ENCODE measurements at places on chromosomes 5 and 9.

GRCh38 chr5:159531554-159532105 is 201.3 kb upstream of the IL12B start:
- DNase-seq = no peak

DNA sequence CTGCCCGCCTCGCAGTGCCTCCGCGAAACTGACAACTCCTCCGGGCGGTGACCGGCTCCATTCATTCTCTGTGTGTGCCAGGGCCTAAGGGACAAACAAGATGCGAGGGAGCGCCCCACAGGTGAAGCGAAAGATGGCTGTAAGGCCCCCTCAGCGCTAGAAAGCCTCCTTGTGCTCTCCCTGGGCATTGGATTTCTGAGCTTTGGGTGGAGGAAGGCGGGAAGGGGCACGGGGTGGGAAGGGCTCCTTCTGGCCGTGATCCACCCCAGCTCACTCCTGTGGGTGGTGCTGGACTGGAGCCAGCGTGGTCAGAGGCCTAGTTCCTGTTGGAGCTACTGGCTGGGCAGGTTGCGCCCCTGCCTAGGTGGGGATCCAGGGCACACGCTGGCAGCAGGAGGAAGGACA is 943 bp downstream of the GALNT12 start:
- DNase-seq = no peak

GRCh38 chr9:136426787-136427186 is 12.9 kb downstream of the INPP5E start:
- DNase-seq = no peak

DNA sequence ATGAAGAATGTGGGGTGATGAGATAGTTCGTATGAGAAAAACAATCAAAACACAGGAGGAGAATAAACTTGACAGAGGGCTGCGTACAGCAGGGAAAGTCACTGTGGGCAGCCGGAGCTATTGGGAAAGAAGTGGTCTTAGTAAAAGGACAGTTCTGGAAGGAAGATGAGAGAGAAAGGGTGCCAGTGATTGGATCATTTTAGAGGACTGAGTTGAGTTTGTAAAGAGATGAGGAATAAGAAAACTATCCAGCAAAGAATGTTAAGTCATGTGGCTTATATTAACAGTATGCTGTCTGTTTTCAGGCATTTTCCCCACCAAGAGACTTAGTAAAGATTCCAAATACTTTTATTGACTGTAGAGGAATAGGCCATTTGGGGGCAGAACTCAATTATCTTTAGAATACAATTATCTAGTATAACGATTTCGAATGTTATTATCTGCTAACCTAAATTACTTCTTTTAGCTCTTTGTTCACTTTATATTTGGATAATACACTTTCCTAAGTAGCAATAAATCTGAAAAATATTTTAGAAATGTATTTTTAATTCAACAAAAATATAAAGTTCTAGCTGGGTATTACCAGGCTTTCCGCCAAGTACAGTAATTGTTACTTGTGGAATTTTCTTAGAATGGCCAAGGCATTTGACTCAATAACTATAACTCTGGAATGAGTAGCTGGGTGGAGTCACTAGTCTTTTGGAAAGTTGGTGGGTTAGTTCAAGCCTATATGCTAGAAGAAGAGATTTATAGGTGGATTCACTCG is 15.5 kb upstream of the LOX start:
- no peak for DNase-seq

DNA sequence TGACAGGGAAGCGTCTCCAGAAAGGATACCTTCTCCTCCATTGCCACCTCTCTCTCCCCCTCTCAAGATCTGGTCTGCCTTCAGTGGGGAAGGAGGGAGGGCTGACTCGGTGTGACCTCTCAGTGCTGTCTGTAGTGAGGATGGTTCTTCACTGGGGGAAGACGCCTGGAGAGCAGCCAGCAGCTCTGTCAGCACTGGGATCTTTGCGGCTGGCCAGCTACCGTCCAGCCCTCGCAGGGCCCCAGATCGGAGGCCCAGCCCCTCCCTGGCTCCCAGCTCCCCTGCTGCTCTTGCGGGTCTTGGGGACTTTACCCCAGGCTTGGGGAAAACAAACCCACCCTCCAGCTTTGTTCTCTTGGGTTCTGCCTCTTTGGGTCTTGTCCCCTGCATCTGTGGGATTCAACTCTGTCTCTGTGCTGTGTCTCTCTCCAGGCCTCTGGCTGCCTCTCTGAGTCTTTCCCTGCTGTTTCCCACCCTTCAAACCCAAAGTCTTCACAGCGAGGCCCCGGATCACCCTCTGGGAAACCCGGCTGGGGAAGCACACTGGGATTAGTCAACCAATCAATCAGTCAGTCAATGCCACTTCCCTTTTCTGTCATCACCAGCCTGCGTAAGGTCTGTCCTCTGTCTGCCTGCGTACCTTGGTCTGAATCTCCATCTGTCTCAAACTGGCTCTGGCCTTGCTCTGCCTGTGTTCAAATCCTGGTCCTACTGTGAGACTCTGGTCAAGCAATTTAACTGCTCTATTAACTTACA is 23.0 kb downstream of the FGF18 start:
- DNase-seq = no peak

DNA sequence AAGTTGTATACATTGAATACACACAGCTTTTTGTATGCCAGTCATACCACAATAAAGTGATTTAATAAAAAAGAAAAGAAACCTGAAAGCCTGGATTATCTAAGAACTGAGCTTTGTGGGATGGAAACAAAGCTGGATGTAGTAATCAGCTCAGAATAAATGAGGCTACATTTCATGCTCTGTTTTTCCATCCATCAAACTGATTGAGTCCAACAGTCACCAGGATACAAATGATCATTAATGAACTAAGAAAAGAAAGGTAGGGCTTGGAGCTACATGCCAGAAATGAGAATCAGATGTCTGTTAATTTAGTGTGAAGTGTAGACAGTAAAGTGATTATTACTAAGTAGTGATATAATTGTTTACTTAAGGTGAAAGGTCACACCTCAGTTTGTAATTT is 109.8 kb upstream of the TARS1 start:
- no peak for DNase-seq

DNA sequence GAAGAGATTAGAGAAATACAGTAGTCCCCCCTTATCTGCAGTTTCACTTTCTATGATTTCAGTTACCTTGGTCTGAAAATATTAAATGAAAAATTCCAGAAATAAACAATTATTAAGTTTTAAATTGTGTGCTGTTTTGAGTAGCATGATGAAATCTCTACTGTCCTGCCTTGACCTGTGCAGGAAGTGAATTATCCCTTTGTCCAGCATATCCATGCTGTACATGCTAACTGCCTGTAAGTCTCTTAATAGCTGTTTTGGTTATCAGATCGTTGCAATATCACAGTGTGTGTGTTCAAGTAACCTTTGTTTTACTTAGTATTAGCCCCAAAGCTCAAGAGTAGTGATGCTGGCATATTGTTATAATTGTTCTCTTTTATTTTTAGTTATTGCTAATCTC is 11.2 kb upstream of the JAK2 start:
- no peak for DNase-seq

GRCh38 chr5:32297181-32298058 is 15.3 kb downstream of the MTMR12 start:
- DNase-seq = no peak

DNA sequence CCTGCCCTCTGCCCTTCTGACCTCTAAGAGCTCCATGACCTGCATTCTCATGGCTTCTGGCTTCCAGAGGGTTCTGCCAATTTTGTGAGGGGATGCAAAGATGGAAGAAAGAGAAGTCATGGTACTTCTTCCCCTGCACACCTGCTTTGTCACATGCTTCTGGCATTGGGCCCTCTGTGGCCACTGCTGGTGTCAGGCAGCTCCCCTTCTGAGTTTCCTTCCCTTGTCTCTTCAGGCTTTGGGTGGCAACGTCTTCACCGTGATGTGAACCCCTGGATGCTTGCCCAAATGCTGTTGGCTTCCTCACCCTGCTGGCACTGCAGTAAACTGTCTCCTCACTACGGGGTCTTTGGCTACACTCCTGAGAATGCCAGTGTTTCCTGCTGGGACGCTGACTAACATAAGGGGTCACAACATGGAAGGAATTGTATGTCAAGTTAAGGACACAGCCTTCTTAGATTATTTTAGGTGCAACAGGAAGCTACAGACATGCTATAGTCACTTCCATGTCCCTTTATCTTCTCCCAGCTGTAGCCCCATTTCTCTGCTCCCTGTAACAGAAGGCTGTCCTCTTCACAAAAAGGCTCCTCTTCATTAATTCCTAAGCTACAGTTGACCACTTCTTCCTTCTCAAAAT is 8.9 kb upstream of the CLINT1 start:
- no peak for DNase-seq

DNA sequence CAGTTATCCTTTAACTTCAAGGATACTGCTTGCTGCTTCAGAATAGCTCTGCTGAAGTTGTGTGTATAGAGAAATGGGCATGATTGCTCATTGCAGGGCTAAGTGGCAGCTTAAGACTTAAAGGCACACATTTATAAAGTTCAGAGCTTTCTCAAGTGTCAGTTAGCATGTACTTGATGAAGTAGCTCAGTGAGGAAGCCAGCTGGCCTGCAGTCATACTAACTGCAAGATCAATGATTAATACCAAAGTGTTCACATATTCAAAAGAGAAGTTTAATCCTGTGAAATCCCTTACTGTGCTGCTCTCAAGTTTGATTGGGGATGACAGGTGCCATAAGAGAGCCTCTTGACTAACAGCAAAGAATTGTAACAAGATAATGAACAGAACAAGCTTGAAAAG is 483.4 kb upstream of the NUDT12 start:
- DNase-seq = no peak

GRCh38 chr5:122494109-122494508 is 182.1 kb downstream of the SNCAIP start:
- no peak for DNase-seq

GRCh38 chr5:15946026-15946425 is 233.6 kb downstream of the MARCHF11 start:
- DNase-seq = no peak

DNA sequence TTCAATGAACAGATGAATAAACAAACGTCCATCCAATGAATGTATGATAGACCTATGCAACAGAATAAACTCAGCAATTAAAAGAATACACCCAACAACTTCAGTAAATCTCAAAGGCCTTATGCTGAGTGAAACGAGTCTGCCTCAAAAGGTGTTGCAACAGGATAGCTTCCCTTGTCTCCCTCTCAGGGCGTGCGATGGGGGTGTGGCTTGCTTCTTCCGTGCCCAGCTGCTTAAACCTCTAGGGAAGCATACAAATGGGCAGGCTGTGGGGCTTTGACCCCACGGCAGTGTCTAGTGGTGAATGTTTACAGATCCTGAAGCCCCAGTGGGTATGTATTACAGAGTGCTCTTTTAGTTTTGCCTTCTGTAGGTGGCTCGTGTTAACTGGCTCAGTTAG is 87.0 kb upstream of the CCL21 start:
- no peak for DNase-seq

GRCh38 chr9:114549697-114550330 is 37.8 kb upstream of the ATP6V1G1 start:
- no peak for DNase-seq

DNA sequence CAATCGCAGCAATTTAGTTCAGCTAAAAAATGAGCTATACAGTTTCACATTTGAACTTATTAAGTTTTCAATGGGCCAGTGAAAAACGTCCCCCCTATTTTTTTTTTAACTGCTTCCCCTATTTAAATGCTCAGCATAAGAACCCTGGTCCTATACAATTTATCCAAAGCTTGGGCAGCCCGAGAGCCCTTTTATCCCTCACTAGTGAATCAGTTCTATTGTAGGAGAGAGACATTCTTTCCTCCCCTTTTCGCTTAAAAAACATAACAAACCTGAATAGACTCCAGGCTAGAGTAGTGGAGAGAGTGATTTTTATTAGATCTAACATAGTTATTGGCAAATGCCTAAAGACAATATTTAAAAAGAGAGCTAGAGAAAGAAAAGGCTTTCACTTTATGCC is 1.4 kb downstream of the LIX1 start:
- no peak for DNase-seq

GRCh38 chr9:713091-713490 is 128.4 kb upstream of the DMRT1 start:
- DNase-seq = no peak

GRCh38 chr9:91491624-91492023 is 68.0 kb upstream of the NFIL3 start:
- DNase-seq = no peak

DNA sequence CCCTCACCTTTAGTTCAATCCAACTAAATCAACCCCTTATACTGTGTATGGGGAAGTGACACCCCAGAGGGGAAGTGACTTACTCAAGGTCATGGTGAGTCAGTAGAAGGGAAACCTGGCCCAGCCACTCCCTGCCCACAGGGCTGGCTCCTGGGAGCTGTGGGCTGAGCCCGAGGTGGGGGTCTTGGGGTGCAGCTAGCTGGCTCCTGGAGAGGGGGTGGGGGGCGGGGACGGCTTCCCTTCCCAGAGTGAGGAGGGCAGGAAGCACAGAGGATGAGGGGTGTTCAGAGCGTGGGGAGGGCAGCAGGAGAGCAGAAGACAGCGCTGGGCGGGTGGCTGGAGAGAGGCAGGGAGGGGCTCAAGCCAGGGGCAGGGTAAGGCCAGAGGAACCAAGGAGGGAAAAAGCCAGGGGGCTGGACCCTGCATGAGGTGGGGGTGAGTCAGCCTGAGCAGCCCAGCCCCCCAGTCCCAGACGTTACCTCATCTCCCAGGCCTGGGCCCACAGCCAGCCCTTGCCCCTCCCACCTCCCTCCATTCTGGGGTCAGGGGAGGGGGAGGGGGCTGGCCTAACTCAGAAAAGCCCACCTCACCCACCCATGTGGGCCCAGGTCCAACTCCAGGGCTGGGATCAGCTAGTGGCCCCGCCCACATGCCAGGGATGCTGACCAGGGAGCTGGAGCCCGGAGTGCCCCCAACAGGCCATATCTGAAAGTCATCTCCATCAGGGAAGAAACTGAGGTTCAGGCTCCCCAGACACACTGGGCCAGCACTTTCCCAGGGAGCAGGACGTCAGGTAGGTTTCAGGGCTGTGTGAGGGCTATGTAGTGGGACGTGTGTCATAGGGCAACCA is 2.8 kb downstream of the PDLIM7 start:
- peak; percentile 65 for DNase-seq

GRCh38 chr5:26727916-26728315 is 310.5 kb downstream of the CDH9 start:
- DNase-seq = no peak

GRCh38 chr9:18857769-18858168 is 175.2 kb downstream of the SAXO1 start:
- DNase-seq = no peak

GRCh38 chr5:163534492-163535094 is 29.2 kb downstream of the MAT2B start:
- DNase-seq = no peak
